ENCODE measurements at places on chromosomes 3 and 15.

- no peak for DNase-seq
Measured at GRCh38 chr3:125641891-125642290, 46.6 kb upstream of the OSBPL11 start.

DNA sequence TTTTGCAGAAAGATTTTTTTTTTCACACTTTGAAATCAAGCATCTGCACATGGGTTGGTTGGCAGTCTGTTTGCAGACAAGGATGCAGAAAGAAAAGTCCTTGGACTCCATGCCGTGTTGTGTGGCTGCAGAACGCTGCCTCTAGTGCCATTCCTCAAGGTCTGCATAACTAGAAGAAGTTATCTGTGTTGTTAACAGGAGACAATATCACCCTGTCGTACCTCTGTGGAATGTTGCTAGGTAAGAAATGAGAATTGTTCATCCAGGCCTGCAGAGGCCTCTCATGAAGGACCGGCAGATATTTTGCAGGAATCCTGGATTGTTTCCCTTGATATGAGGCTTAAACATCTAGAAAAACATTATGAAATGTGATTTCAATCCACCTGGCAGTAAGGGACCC, 58.5 kb upstream of the PPARG start:
- no peak for DNase-seq

GRCh38 chr15:35439291-35439690, 106.7 kb downstream of the DPH6 start:
- DNase-seq, result no peak

DNA sequence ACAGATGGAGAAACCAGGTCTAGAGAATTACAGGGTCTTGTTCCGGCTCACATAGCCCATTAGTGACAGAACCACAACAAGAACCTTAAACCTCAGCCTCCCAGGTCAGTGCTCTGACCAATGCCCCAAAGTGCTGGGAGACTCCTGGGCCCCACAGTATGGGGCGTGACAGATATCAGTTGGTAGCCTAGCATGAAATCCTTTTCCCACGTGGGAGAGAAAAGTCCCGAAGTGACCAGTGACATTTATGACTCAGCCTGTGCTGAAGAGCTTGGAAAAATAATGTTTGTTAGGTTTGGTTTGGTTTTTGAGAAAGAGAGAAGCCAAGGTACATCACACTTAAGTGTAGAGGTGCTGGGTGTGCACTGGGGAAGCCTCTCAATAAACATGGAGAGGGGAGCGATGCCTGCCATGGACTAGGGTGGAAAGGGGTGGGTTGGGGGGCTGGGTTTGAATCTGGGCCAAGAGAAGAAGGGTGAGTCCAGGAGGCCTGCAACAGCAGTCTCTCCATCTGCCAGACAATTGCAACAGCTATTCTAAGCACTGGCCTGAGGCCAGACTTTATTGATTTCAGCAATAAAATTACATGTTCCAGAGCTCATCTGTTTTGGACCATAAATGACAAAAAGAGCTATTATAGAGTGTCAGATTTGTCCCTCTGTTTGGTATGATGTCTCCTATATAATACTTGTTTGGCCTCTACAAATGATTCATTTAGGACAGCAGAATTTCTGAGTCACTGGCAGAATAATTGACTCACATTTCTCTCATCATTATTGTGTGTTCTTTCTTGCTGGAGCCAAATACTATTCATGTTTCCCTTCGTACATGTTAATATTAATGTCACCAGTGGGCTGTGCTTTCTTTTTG, 43.4 kb downstream of the C2CD4A start:
- no peak for DNase-seq

DNA sequence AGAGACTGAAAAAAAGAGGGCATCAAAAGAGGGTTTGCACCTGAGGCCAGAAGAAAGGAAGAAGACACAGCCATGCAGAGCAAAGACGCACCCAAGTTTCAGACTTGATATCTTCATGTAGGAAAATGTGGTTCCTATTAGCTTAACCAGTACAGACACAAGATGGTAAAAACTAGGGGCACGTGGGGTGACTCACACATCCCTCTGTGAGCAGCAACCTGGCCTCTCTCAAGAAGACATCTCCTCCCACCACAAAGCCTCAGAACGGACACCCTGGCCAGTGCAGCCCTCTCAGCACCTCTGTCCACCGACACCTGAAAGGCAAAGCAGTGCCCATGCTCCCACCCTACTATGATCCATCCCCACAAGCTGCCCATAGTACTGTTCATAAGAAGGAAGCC, 33.3 kb downstream of the GLB1 start:
- no peak for DNase-seq

DNA sequence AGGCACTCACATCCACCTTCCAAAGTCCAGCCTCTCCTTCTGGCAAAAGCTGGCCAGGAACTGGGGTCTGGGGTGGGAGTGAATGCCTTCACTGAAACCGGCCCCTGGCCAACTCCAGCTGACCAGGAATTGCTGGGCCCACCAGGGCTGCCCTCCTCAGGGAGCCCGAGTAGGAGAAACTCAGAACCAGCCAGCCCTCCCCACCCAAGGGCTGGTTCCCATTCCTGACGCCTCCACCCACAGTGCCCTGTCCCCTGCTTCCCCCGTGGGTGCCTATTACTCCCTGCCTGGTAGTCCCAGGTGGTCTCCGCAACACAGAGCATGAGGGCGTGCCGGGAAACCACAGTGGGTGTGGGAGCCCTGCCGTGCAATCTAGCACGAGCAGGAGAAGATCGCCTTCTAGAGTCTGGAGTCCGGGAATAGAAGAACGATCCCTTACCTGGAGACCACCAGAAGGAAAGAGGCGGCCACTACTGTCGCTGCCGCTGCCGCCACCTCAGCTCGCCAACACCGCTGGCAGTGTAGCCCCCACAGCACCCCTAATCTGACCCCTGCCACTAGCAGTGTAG, 178.8 kb downstream of the POTEB3 start:
- DNase-seq, result peak; percentile 2

GRCh38 chr3:46132565-46132964, 75.5 kb downstream of the CCR1 start:
- DNase-seq, result no peak

DNA sequence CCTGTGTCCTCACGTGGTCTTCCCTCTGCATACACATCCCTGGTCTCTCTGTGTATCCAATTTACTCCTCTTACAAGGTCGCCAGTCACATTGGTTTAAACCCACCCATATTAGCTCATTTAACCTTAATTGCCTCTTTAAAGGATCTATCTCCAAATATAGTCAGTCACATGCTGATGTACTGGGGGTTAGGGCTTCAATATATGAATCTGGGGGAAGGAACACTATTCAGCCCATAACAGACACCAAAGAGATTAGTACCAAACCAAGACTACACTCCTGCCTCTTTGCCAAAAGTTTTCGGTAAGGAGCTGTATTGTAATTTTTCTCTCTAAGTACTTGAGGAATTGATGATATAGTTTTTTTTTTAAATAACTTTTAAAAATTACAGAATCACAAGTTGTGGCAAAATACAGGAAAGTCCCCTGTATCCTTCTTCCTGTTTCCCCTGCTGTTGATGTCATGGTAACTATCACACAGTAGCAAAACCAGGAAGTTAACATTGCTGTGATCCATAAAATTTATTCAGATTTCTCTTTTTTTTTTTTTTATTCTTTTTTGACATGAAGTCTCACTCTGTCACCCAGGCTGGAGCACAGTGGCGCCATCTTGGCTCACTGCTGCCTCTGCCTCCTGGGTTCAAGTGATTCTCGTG, 67.8 kb downstream of the SLCO3A1 start:
- DNase-seq, result no peak

DNA sequence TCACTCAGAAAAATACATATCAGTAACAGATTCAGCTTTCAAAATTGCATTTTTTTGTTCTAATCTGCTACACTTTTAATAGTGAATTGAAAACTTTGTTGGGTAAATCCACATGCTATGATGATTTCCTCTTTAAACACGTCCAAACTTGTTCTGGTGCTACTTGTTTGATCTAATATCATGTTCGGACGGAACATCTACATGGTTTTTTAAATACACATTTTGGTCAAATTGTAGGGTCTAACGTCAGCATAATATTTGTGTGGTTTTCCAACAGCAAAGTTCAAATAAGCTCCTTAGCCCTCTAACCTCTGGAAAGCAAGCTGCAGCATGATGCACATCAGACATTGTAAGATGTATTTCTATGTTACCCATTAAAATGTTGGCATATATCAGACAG, 98.5 kb upstream of the OSTN start:
- no peak for DNase-seq
